ENCODE measurements at places on chromosomes 2 and 18. TPM values are rescaled to one million over a fixed set of nuclear protein-coding genes. Genes with fewer than 3 reads are reported as not detected.

DNA sequence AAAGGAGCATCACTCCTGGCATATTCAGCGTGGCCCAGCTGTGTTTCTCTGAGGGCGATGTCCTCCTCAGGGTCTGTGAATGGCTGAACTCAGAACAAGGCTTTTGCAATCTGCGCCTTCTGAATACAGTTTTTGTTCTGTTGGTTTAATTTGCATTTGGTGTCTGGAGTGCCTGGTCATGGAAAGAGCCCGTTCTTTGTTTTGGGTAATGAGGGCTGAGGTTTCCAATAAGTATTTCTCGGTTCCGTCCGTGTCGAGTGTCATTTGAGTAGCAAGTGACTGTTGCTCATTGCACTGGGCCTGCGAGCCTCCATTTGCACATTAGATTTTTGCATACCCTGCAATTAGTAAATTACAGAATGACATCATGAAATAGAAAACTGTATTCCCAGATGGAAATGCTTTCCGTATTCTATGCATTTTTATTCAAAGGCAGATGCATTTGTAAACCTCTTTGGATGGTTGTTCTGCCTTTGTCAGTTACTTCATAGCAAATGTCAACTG, 57.3 kb downstream of the NEDD4L start:
- H3K27me3 ChIP-seq: no peaks in the 10 kb centered on the region
- H3K27ac ChIP-seq: no peak overlapping the region
- peaks cover 5% of the 10 kb centered on the region for H3K4me1 ChIP-seq
- no peak overlapping the region for H3K4me3 ChIP-seq

CYP27C1 gene
- total RNA-seq: not detected

RAMP1 gene
- total RNA-seq: 16.4 TPM

ALPI gene
- total RNA-seq: not detected

DNA sequence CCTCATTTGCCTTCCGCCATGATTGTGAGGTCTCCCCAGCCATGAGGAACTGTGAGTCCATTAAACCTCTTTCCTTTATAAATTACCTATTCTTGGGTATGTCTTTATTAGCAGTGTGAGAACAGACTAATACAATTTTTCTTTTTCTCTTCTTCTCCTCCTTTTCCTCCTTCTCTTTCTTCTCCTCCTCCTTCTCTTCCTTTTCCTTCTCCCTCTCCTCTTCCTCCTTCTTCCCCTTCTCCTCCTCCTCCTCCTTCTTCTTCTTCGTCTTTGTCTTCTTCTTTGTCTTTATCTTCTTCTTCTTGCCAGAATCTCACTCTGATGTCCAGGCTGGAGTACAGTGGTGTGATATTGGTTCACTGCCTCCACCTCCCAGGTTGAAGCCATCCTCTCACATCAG, 20.2 kb downstream of the SKA1 start:
- no peak overlapping the region for H3K4me3 ChIP-seq
- no peak overlapping the region for H3K27ac ChIP-seq
- peaks cover 2% of the 10 kb centered on the region for H3K36me3 ChIP-seq
- no peaks in the 10 kb centered on the region for H3K4me1 ChIP-seq
- no peak for DNase-seq

MYO1B gene
- 151 TPM for total RNA-seq

- DNase-seq: no peak
- H3K4me1 ChIP-seq: no peaks in the 10 kb centered on the region
- H3K4me3 ChIP-seq: no peak overlapping the region
- H3K27ac ChIP-seq: no peak overlapping the region
- H3K36me3 ChIP-seq: no peaks in the 10 kb centered on the region
- no peaks in the 10 kb centered on the region for H3K27me3 ChIP-seq
Observed at GRCh38 chr2:112293636-112294401, 18.4 kb downstream of the ZC3H6 start.

DSC2 gene
- total RNA-seq: under 0.01 TPM

SRD5A2 gene
- total RNA-seq: not detected

TRIM54 gene
- not detected for total RNA-seq
